ENCODE measurements at places on chromosomes 3 and 15.

- DNase-seq, result no peak
Measured at GRCh38 chr15:39854161-39854560, 65.9 kb downstream of the GPR176 start.

- no peak for DNase-seq
Measured at GRCh38 chr3:150385296-150386242, 22.5 kb upstream of the TSC22D2 start.

GRCh38 chr15:71336671-71337070, 221.4 kb downstream of the THSD4 start:
- DNase-seq, result no peak

DNA sequence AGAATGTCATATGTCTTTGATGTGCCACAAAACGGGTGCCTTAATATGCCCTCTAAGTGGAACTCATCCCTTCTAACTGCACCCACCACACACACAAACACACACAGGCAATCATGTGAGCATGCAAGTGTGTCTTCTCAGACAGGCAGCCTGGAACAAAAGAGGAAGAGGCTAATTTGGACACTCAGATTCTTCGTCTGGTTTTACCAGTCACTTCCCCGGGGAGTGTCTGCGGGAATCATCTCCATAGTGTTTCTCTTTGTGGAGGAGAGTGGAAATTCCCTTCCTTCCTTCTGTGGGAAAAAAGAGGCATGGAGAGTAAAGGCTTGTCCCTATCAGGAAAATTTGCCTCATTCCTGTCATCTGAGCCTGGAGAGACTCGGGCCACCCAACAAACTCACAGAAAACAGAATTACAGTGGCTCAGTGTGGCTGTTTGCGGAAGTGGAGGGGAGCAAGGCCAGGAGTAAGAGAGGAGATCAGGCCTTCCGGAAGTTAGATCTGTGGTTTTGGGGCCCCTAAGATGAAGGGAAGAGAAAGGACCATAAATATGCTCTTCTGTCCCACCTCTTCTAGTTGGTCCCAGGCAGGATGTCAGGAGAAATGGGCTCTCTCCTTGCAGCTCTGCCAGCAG, 212.6 kb upstream of the SEMA6D start:
- no peak for DNase-seq

GRCh38 chr3:172074586-172074985, 35.2 kb downstream of the FNDC3B start:
- no peak for DNase-seq

All from Daoy (cell line).